A549 treated with GW870086 at 1 μM for 4 hours (cell line): ENCODE measurements at places on chromosomes 7 and 10. TPM values are rescaled to one million over a fixed set of nuclear protein-coding genes. Genes with fewer than 3 reads are reported as not detected.

Gene MMD2
- total RNA-seq: not detected in 5 replicates

Gene ICA1
- 0.74 to 1.4 TPM (median 1.1 TPM) in 5 replicates for total RNA-seq

Gene UPK3BL1
- 8.5 to 20.2 TPM (median 12.7 TPM) in 5 replicates for total RNA-seq

Gene EBLN1
- 0.16 TPM in 1 of 5 replicates, not detected in the others for total RNA-seq

Gene SHOC2
- 15.7 to 20.5 TPM (median 18.5 TPM) in 5 replicates for total RNA-seq

Gene ANKRD22
- total RNA-seq: 0.41 to 0.87 TPM (median 0.58 TPM) in 5 replicates

Gene FAM25A
- not detected in 5 replicates for total RNA-seq

Gene LAMB4
- 0.03 to 0.36 TPM (median 0.19 TPM) in 5 replicates for total RNA-seq

Gene GRM8
- not detected in 5 replicates for total RNA-seq

Gene STRA8
- total RNA-seq: not detected in 5 replicates

Gene CNTNAP2
- 0.02 to 0.09 TPM in 2 of 5 replicates, not detected in the others for total RNA-seq

Gene C10orf143
- total RNA-seq: 0.24 to 1.1 TPM (median 0.47 TPM) in 5 replicates

Gene GALNT17
- total RNA-seq: not detected in 5 replicates
